DMS79 treated with DMSO at 0.1 percent for 48 hours (cell line): ENCODE measurements at places on chromosomes 7 and 10.

DNA sequence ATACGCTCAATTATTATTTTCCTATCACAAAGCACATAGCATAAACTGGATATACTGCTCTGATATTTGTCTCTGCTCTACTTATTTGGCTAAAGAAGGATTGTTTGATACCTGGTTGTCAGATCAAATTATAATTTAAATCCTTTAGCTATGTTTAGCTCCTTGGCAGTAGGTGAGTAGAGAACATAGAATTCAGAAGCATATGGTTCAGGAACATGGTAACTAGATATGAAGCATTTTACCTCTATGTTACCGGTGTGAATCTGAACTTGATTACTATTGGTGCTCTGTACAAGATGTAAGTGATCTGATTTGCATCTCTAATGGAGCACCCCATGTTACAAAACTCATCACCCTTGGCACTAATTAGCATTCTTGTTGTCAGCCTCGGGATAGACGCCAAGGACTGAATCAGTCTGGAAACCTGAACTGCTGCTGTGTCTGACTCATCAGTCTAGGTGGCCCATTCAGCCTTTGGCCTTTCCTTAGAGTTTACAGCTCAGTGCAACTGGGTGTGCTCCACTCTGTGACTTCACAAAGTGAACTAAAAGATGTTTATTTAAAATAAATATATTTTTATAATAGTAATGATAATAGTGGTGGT, 12.3 kb upstream of the MYPN start:
- DNase-seq, result no peak

GRCh38 chr10:128009372-128010126, 102.6 kb downstream of the PTPRE start:
- no peak for DNase-seq

- DNase-seq, result no peak
These were observed 52.8 kb upstream of the SVIL start for GRCh38 chr10:29687421-29688164.

- no peak for DNase-seq
These were observed 199.2 kb downstream of the JCAD start for GRCh38 chr10:29860166-29860565.

- no peak for DNase-seq
These were observed 167.4 kb upstream of the SVIL start for GRCh38 chr10:29802171-29802570.
